ENCODE measurements at places on chromosomes 16 and 17.

DNA sequence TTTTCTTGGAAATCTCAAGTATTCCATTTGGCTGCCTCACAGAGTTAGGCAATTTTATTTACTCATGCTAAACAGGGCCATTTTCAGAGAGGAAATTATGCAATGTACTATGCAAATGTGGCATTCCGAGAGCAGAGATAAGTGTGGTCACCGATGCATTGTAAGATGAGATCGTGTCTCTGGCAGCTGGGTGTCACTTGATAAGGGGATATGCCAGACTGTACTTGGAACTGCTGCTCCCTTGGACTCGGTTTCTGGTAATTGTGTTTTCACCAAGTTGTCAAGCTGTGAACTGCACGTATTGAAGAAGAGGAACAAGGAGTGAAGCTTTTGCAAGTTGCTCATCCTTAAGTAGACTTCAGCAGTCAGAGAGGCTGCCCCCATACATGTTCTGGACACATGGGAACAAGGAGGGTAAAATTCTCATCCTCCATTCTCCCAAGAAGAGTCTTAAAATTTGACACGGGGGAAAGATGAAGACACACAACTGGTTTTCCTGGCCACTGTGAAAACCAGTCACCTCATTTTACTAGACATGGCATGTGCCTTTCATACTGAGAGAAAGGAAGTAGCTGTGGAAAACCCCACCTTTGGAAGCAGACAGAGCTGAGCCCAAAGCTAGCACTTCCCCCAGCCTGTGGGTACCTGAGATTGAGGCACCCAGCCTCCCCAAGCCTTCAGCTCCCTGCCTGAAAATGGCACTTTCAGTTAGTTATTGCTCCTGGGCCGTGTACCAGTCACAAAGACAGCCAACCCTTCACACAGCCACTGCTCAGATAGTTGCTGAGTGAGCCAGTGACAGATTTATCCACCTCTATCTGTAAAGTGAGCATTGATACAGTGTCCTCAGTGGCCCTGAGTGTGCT lies 150.7 kb downstream of the SOCS1 start:
- no peak for DNase-seq

- DNase-seq: no peak
These were observed 45.3 kb upstream of the JPH3 start for GRCh38 chr16:87556941-87557459.

GRCh38 chr17:36195434-36196130 lies 976 bp downstream of the CCL3L1 start:
- no peak for DNase-seq

DNA sequence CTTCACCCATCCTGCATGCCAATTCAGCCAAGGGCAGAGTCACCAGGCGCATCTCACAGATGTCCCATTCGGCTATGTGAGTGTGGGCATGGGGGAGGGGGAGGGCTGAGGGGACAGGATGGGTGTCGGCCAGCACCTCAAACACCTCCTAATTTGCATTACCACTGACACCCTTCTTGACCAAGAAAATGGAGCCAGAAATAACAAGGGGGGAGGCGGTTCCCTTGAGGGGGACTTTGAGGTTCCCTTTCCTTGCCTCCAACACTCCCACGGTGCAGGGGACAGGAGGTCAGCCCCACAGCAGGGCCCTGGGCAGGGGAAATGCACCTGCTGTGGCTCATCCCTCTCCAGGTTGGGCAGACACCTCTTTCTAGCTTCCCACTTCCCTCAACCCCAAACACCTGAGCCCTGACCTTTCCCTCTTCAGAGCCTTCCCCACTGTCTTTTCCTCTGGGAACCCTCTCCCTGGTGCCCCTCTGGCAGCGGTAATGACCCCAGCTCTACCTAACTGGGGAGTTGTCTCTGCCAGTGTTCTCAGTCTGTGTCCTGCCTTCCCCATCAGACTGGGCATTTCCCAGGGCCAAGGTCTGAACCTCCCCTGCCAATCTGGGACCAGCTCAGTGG lies 18.2 kb upstream of the TBX21 start:
- no peak for DNase-seq

- no peak for DNase-seq
These were observed 619 bp upstream of the TMEM92 start for GRCh38 chr17:50273654-50274040.

- no peak for DNase-seq
These were observed 13.8 kb upstream of the AATK start for GRCh38 chr17:81179861-81180260.

- DNase-seq: no peak
These were observed 34.0 kb downstream of the PLCD3 start for GRCh38 chr17:45098081-45098868.

GRCh38 chr16:83721676-83722075 lies 86.1 kb upstream of the HSBP1 start:
- no peak for DNase-seq

GRCh38 chr16:68284847-68285246 lies 20.5 kb downstream of the SLC7A6 start:
- DNase-seq: no peak

DNA sequence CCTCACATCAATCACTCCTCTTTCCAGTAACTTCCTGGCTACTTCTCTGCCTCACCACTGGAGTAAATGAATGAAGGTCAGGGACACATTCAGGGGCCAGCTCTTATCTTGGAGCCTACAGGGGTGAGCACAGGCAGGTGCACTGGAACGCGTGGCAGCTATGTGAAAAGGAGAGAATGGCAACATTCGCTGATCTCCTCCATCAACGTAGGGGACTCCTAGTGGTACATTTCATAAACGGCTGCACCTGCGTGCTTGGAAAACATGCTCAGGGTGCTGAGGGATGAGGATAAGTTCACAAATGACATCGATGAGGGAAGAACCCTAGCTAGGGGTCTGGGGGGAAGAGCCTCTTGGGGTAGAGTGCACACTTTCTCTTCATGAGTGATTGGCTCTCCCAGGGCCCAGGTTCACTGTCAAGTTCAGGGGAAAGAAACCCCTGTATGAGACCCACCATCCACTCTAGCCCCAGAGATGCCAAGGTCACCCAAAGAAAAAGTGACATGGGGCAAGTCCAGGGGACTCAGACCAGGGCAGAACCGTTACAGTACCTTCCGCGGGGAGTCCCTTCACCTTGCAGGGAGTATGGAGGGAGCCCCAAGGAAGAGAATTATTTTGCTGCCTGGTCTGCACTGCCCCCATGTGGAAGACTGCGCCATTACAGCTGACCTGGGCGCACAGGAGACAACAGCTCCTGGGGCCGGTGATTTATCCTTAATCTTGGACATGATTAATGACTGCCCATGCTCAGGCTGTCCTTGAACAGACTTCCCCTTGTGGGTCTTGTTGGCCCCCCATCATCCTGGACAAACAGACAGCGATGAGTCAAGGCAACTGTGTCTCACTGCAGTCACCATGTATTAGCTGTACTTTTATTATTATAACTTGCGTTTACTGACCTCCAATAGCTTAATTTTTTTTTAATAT lies 30.1 kb downstream of the VAC14 start:
- DNase-seq: peak; percentile 38

GRCh38 chr16:54931120-54932014 lies 702 bp downstream of the IRX5 start:
- no peak for DNase-seq

DNA sequence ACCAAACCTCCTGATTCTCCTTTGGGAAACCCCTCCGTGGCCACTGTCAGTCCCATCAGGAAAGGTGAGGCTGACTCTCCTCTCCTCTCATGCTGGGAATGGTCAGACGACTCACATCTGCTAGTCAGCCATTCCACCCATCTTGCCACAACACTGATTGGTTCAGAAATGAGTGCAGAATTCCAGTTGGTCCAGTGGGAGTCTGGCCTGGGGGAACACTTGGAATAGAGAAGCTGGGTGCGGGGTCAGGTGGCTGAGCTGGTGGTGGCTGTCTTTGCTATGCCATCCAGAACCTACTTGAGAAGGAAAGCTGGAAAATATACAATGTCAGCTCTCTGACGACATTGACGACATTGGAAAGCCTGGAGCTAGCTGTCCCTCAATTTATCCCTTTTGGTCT lies 23.6 kb upstream of the PLLP start:
- no peak for DNase-seq

DNA sequence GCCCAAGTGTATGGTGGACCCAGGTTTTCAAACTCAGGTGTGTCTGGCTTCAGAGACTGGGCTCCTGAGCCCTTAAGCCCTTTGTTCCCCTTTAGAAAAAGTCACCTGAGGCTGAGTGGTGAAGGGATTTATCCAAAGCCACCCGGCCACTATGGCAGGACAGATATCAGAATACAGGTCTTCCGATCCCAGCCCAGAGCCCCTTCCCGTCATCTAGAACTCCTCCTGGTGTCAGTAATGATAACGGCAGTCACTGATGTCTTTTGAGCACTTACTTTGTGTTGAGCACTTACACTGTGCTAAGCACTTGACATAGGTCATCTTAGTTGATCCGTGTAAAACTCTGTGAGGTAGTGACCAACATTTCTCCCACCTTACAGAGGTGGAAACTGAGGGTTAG lies 16.6 kb downstream of the NOD2 start:
- no peak for DNase-seq

DNA sequence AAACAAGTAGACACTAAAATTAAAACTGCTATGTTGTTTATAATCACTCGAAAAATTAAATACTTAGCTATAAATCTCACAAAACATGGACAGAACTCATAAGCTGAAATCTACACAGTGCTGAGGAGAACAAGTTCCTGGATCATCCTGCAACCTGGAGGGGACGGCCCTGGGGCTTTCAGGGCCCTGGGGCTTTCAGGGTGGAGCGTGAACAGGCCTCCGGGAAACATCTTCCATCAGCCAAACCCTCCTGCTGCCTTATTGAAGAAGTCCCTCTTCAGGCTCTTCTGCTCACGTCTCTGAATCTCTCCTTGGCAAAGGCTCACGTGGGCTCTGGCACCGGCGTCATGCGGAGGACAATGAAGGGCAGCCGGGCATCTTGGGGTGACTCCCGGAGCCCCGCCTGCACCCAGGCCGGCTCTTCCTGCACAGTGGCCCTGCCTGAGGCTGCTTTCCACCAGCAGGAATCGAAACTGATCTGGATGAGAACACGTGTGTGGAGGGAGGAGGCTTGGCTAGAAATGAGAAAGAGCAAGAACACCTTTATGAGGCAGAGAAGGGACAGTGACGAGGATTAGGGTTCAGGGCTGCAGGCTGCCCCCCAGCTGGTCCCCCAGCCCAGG lies 127.3 kb downstream of the CDRT15L2 start:
- DNase-seq: no peak

DNA sequence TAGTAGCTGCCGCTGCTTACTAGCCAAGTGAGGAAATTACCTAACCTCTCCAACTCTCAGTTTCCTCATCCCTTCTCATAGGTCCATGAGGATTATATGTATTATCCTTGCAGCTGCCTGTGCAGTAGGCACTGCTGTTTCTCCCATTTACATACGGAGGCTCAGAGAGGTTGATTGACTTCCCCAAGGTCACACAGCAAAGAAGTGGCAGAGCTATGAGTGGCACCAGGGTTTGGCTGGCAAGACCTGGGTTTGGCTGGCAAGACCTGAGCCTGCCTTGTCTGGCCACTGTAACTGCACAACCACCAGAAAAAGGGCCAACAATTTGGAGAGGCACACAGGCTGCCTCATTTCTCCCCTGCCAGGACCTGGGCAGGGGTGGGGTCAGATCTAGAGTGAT lies 2.5 kb upstream of the NDRG4 start:
- no peak for DNase-seq

DNA sequence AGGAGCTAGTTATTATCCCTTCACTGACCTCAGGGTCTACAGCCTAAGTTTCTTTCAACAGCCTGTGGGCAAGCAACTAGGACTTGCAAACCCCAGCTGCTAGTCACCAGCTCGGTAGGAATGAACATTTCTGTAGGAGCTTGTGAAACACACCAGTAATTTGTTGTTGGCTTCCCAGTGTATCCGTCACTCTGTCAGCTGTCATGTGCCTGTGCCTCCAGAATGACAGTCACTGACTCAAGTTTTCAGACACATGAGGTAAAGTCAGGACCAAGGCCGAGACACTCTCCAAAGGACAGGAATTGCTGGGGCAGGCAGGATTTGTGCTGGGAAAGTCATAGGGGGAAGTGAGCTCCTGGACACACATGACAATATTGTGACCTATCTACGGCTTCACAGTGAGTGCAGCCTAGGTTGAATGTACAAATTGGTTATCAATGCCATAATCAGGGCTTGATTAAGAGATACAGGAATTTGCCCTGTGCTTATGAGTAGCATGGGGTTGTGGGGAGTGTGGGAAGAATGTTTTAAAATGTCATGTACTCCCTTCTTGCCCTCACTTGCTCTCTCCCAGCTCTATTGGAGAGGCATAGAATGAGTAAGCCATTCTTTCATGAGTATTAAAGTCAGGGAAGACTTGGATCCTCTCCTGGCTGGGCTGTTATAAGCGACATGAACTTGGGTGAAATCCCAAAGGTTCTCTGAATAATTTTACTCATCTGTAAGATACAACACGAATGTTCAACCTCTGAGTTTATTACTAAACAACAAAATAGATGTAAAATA lies 391.4 kb downstream of the UTP18 start:
- no peak for DNase-seq

DNA sequence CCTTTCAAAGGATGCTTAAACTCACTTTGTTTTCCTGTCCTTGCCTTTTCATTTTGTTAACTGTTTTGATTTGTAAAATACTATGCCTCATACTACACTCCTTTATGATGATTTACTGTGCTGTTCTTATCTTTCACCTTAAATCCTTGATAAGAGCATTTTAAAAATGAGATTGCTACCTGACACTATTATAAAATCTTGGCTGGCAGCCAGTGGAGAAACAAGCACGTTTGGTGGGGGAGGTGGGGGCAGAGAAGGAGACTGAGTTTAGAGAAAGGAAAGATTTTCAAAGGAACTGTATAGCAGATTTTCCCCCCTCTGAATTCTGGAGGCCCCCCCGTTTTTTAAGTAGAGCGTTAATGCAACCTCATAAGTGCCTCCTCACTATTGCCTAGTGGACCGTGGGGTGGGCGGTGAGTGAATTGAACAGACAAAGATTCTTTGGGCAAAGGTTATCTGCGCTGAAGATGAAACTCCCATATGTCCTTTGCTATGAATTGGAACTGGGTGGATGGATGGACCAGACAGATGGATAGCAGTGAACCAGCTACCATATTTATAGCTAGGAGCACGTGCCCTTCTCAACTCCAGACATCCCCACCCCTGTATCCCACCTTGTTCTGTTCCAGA lies 200.2 kb downstream of the CCDC182 start:
- no peak for DNase-seq

DNA sequence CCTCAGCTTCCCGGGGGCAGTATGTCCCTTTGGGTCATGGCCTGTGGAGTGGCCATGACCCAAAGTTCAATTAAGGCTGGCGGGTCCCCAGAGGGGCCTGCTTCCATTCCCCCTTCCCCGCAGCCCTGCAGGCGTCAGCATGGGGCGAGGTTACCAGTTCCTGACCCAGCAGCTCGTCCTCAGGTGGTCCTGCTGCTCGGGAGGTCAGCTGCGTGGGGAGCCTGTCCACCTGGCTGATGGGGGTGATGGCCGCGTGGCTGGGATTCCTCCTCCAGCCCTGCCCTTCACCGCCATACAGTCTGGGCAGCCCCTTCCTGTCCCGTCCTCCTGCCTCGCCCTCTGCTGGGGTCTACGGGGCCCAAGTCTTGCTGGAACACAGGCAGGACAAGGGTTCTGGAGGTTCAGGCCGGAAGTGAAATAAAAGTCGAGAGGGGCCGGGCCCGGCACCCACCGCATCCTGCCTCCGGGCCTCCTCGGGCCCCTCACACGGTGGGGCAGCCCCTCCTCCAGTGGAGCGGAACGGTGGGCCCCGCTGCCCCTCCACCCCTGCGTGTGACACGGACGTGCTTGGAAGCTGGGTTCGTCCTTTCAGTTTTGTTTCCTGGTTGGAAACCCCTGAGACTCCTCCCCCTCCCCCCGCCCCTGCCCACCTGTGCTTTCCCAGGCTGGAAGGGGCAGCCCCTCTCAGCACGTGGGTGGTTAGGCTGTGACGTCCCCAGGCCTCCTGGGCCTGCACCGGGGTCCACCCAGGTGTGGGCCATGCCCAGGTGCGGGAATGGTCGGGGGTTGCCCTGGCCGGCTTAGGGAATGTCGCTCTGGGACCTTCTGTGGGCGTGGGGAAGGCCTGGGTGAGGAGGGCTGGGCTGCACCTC lies 6.8 kb downstream of the UBALD2 start:
- DNase-seq: no peak
